Tibial artery (tissue), 4 donors: ENCODE measurements at places on chromosomes 16 and 17.

GRCh38 chr17:37770631-37771518 is 26.0 kb upstream of the HNF1B start:
- no peak for DNase-seq

- DNase-seq = no peak
Measured at GRCh38 chr16:983044-984030, 1.8 kb downstream of the SOX8 start.

- no peak for DNase-seq
Measured at GRCh38 chr17:59431601-59432000, 100.1 kb downstream of the YPEL2 start.

DNA sequence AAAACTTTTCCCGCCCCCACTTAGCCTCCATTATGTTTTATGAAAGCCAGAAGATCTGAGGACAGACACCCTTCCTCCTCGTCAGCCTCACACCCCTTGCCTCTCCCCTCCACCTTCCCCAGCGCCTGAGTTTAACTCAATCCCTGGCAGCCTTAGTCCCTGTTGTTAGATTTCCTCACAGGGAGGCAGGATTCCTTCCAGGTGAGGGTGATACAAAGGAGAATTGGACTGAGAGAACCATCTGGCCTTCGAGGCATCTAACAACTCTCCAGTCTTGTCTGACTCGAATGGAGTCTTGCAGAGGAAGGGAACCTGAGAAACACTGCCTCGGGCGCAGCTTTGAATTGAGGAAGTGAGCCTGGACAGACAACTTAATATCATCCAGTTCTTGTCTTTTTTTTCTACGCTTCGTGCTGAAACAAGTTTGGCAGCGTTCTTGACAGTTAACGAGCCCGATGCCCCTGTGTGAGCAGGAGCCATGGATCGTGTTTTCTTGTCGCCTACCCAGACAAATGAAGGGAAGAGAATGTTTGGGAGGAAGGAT is 1.3 kb upstream of the ZNF768 start:
- DNase-seq = no peak

DNA sequence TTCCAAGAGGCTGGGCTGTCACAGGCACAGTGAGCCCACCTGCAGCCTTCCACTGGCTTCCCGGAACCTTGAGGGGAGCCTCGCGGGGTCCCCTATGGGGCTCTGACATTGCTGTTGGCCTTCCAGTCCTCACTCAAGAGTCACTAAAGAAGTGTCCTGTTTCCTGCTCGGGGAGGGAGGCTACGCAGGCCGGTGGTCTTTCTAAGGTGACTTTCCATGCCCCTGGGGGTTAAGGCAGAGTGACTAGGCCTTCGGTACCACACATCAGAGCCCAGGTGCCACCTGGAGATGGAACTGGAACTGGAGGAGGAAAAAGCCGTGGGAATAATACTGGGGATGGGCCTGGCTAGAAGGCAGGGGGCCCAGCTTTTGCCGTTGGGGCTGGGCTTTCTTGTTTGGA is 72.1 kb downstream of the IL21R start:
- DNase-seq = no peak

GRCh38 chr17:42274812-42275526 is 1.2 kb downstream of the STAT5B start:
- DNase-seq = no peak

DNA sequence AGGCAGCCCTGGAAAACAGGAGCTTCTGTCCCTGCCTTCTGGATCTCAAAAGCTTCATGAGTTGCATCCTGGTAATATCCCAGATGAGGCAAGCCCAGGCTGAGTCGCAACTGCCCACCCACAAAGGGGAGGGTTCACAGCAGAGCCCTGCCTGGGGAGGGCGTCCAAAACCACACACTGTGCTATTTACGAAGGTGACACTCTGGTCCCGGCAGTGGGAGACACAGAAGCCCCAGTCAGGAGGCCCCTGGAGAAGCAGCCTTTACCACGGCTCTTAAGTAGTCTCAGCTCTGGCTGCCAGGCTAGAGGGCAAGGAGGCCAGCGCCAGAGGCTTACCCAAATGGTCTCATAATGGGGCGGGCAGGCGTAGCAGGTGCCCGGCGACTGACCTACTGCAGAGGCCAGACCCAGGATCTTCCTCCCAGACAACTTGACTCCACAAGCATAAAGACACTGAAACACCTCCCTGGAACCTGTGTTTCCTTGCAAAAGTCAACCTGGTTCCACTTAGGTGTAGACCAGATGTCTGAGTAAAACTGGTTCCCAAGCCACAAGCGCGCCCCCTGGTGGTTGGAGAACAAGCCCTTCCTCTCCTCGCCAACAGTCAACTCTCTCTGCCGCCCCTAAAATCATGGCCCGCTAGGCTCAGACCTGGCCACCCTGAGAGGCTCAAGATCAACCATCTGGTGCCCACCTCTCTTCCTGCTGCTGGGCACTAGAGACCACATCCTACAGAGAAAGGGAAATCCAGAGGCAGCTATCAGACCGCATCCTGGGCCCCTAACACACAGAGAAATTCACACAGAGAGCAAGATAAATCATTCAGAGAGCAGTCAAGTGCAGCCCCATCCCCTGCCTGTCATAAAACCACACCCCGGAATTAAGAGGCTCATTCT is 5.2 kb downstream of the AXIN2 start:
- peak; percentile 57 for DNase-seq

DNA sequence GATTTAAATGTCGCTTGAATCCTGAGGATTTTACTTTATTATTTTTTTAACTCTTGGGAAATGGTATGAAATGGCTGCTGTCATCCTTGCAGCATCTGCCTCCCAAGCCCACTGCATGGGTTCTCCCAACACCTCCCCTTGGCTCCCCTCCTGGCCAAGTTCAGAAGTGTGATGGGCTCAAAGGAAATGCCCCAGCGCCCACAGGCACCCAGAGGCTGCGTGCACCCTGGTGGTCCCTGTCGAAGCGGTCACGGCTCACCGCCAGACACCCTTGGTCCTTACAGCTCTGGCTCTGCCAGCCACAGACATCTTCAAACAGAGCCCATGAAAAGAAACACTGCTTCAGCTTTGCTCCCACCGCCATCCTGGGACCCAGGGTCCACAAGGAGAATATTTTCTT is 334.7 kb downstream of the SOX9 start:
- no peak for DNase-seq

DNA sequence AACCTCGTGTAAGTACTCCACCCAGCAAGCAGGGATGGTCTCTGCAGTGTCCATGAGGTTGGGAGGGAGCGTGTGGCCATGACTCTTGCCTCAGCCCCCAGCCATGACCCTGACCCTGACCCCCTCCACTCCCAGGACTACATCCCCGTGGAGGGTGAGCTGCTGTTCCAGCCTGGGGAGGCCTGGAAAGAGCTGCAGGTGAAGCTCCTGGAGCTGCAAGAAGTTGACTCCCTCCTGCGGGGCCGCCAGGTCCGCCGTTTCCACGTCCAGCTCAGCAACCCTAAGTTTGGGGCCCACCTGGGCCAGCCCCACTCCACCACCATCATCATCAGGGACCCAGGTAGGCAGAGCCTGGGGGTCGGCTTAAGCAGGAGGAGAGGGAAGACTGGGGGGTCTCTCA is 16.3 kb downstream of the GALK1 start:
- DNase-seq = no peak

- DNase-seq = no peak
Measured at GRCh38 chr17:56936697-56937322, 23.0 kb upstream of the TRIM25 start.

GRCh38 chr16:12871784-12872183 is 29.6 kb upstream of the SHISA9 start:
- DNase-seq = no peak

GRCh38 chr17:3574231-3574630 is 16.6 kb upstream of the TRPV3 start:
- DNase-seq = no peak

- no peak for DNase-seq
Measured at GRCh38 chr17:67359960-67360791, 6.2 kb downstream of the PSMD12 start.

DNA sequence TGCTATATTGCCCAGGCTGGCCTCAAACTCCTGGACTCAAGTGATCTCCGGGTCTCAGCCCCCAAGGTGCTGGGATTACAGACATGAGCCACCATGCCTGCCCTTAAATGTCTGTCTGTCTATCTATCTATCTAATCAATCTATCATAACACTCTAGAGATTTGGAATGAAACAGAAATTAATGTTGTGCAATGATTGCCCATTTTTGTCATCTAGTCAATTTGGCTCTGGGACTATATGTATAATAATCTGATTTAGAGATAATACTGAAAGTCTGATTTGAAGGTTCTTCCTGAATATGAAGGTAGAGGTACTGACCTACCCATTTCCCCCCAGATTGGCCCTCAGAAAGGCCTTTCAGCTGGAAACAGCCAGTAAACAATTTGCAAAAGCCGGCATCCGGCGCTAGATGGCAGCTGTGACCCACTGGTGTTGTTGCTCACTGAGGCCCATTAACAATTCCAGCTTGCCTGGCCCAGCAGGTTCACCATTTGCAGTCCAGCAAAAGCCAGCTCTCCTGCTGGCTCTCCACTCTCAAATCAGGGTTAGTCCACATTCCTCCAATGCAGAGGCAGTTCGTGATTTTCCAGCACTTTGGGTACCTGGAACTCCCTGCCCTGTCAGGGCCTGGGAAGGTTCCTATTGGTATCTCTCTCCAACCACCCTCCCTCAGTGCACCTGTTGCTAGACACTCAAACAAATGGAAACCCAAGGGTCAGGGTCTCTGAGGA is 22.9 kb upstream of the C16orf87 start:
- peak; percentile 51 for DNase-seq

DNA sequence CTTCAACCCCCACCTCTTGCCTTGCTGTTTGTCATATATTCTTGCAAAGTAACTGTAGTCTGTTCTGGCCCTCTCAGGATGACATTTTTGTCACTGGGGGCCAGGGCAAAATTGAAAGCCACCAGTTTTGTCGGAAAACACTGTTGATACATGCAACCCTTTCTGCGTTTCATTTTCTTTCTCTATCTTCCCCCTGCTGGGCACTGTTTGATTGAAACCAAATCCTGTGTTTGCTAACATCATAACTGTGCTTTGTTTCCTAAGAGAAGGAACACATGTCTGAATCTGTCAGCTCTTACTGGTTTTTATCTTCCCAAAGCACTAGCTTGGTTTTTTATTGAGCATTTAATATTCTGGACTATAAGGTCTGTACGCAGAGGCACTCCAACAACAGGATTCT is 11.7 kb upstream of the CPPED1 start:
- no peak for DNase-seq

DNA sequence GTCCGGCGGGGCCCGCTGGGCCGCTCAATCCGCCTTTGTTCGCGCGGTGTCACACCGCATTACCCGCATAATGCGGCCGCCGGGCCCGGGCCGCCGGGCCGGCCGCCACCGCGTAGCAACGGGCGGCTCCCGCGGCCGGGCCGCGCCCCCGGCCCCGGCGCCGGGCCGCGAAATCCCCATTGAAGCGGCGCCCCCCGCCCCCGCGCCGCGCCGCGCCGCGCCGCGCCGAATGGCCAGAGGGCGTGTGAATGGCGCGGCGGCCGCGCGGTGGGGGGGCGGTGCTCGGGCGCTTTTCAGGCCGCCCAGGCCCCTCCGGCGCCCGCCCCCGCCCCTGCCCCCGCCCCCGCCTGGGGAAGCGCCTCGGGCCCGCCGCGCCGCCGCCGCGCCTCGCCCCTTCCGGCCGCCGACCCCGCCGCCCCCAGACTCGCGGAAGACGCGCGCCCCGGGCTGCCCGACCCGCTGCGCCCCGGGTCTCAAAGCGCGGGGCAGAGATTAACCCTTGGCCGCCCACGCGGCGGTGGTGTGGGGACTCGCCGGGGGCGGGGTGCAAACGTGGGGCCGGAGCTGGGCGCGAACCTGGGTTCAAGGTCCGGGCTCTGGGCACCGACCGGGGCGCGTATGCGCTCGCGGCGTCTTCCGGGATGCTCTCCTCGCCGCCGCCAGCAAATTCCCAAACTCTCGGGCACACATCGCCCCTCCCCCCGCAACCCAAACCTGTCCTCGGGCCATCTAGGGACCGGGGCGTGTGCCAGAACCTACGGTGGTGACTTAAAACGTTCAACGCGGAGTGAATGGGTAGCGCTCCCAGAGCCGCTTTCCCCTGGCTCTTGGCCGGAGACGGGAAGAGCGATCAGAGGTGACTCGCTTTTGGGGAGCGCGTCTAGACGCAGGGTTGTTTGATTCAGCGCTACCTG is 46.7 kb downstream of the WNT3 start:
- no peak for DNase-seq

DNA sequence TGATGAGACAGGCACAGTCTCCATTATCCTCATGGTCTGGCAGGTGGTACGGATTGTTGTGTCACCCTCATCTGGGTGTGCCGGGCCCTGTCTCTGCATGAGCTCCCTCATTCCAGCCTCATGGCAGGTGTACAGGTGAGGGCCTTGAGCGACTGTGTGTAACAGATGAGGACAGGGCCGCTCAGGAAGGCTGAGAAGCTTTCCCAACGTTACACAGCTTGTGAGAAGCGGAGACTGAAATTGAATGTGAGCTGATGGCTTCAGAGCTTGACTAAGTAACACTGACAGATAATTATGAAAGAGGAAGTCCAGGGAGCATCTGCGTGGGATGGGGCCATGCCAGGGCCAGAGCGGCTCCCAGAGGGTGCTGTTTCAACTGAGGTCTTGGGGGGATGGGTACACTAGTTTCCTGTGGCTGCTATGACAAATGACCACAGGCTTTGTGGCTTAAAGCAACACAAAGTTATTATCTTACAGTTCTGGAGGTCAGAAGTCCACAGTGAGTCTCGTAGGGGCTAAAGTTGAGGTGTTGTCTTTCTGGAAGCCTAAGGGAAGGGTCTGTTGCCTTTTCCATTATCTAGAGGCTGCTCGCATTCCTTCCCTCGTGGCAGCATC is 36.7 kb downstream of the CMIP start:
- DNase-seq = peak; percentile 63

GRCh38 chr17:5854871-5855554 is 215.2 kb upstream of the WSCD1 start:
- DNase-seq = no peak

- DNase-seq = no peak
Measured at GRCh38 chr17:28085766-28086165, 43.3 kb downstream of the NLK start.

GRCh38 chr16:4042581-4042980 is 73.7 kb downstream of the ADCY9 start:
- DNase-seq = no peak

- no peak for DNase-seq
Measured at GRCh38 chr16:3906363-3906762, 25.9 kb upstream of the CREBBP start.

GRCh38 chr16:87963400-87963799 is 12.2 kb downstream of the BANP start:
- DNase-seq = no peak
